A549 treated with AZD2906 at 1 μM for 4 hours (cell line): ENCODE measurements at places on chromosomes 3 and 15. TPM values are rescaled to one million over a fixed set of nuclear protein-coding genes. Genes with fewer than 3 reads are reported as not detected.

The CPNE9 gene
- 0.08 to 0.29 TPM (median 0.15 TPM) in 5 replicates for total RNA-seq

The C3orf70 gene
- total RNA-seq, result 0.07 to 0.21 TPM (median 0.09 TPM) in 5 replicates

The P2RY12 gene
- total RNA-seq, result not detected in 5 replicates

The FBXO40 gene
- total RNA-seq, result not detected in 5 replicates

The MON1A gene
- total RNA-seq, result 5.6 to 9.0 TPM (median 8.0 TPM) in 5 replicates
